ENCODE measurements at places on chromosomes 12 and 14.

GRCh38 chr12:116954710-116955381 lies 44.1 kb downstream of the FBXW8 start:
- no peak for DNase-seq

- peak; percentile 61 for DNase-seq
Observed at GRCh38 chr14:92651106-92651757, 97.2 kb downstream of the LGMN start.

GRCh38 chr14:49052521-49052920 lies 533.7 kb downstream of the RPS29 start:
- no peak for DNase-seq

DNA sequence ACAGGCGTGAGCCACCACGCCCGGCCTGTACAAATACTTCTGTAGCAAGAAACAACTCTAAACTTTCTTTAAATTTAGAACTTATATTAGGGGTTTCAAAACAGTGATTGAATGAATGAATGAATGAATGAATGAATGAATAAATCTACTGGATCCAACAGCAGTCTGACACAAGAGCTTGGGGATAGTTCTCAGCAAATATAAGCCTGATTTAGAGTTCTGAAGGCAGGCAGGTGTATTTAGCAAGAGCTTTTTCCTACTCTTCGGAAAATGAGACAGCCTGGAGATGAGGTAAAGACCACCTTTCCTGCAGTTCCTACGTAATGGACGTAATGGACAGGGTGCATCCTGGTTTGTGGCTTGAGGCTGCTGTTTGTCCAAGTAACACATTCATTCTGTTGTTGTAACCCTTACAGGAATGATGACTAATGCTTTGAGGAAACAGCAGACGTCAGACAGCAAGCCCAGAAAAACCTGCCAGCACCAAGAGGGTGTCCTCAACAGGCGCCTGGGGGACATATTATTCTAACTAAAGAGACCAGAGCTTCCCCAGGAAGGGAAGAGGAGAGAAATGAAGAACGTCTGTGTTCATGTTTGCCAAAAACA lies 277.4 kb upstream of the SOX5 start:
- DNase-seq, result no peak

Data from activated CD8-positive, alpha-beta memory T cell treated with anti-CD3 and anti-CD28 coated beads for 48 hours (primary cell).